Activated naive CD8-positive, alpha-beta T cell treated with anti-CD3 and anti-CD28 coated beads, Interleukin-2, amount 50 U/mL, for 16 hours (primary cell): ENCODE measurements at places on chromosomes 2 and 18.

GRCh38 chr2:121561617-121562268 is 31.1 kb downstream of the RNU4ATAC start:
- no peak for DNase-seq

DNA sequence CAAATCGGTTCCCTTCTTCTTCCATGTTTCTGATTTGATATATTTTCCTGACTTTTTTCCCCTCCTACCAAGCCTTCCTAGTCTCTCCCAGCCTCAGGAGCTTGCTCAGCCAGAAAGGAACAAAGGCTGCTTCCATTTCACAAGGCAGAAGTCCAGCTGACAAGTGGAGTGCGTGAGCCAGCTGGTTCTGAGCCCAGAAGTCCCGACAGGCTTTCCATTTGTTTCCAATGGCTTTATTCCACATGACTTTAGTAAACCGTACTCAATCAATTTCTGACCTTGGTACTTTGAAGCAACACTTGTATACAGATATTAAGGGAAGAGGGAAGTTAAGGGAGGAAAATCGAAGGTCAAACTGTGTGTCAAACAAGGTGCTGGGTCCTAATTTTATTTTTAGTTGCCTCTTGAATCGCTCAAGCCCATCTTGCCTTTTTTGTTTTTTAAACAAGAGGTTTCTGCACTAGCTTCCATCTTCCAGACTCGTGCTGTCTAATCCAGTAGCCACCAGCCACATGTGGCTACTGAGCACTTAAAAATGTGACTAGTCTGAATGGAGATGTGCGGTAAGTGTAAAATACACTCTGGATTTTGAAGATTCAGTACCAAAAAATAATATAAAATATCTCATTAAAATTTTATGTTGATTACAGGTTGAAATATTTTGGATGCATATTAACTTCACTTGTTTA is 36.2 kb downstream of the WIPF1 start:
- DNase-seq = no peak

GRCh38 chr2:106816974-106817373 is 69.0 kb downstream of the ST6GAL2 start:
- no peak for DNase-seq

DNA sequence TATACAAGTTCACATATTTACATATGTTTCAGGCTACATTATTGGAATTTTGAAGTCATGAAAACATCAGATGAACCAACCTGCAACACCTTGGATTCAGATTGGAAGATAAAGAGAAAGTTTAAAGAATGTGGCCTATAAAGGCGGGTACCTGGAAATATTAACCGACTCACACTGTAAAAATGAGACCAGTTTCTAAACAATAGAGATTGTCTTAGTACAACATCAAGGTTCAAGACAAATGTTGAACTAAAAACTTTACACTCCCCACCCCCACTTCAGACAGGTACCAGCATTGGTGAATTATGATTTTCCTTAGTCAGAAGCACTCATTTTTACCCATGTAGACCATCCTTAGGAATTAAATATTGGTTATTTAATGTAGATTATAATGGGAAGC is 186.4 kb upstream of the EPC2 start:
- DNase-seq = no peak

- no peak for DNase-seq
These were observed 58.2 kb downstream of the ITGB6 start for GRCh38 chr2:160141912-160142311.
